Activated CD8-positive, alpha-beta memory T cell treated with anti-CD3 and anti-CD28 coated beads for 48 hours (primary cell): ENCODE measurements at places on chromosomes 4 and X.

DNA sequence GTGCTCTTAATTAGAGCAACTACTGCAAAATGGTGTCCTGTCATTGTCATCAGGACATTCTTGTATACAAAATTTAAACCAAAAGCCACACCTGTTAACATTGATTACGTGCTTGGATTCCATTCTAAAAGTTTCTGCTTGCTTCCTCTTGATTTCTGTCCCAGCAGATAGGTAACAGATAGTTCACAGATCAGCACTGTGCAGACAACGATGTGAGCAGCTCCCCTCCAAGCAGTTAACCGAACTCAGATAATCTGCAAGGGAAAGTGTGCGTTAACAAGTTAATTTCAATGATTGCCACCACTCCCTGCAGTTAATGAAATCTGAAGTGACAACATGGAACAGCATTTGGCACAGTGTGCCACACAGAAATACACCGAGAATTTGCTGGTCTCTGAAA, 54.4 kb upstream of the RELL1 start:
- DNase-seq = no peak

DNA sequence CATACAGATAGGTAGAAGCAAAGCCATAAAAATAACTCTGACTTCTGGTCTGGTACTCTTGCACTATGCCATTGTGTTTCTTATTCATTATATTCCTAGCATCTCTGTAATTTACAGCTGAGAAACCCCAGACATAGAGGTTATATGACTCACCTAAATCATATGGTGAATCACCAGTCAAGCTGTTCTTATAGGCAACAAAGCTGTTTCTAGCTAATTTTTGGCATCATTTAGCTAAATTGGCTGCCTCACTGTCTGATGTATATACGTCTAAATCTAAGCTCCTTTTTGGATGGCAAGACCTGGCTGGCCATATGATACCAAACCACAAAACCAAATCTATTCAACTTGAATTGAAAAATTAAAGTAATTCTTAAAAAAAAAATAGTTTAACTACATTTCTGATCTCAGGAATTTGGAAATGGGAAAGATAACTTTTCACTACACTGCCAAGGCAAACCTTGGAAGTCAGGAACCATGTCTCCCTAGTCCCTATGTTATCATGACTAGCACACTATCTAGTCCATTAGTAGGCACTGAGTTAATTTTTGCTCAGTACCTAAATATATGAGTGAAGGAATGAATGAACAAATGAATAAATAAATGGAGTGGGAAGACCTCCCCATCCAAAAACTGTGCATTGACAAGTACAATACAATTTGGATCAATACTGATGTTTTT, 41.3 kb upstream of the STAG2 start:
- DNase-seq = no peak

DNA sequence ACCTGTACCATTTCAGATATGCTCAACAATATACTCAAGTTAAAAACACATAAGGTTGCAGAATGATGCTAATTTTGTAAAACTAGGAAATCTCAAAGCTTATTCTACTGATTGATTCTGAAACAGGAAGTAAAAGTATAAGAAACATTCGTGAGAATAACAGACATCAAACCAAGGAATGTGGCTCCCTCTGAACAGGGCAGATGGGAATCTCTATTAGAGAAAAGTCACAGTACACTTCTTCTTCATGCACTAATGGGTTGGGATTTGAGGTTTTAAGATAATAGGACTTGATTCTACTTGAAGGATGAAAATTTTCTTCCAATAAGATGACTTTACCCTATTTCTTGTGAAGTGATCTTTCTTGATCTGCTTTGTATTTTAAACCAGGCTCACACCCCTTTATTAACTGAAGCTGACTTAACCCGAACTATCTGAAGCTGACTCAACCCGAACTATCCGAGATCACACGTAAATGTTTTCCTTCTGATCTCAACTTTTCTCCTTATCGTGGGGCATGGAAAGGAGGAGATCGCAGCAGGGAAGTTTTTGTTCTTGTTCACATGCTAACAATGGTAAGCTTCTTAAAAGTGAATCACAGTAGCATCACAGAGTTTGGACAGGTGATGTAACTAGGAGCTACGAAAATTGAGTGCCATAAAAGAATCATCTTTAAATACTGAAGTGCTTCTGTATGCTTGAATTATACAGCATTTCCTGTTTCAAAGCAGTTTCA, 363.1 kb upstream of the ZFP42 start:
- no peak for DNase-seq

DNA sequence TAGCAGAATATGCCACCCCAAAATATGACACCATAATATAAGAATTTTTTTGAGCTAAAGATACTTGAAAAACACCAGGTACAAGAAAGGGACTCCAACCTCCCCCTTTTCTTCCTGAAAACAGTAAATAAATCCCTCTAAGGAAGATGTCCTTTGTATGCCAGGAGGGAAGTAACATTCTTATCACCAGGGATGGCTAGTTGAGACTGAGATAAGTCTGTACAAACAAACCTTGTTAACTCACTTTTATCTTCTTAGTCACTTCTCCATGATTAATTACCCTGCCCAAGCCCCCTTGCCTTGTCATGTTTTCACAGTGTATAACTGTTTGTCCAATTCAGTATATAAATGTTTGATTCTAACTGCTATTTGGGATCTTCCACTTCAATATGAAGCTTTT, 888.0 kb downstream of the PCDH18 start:
- no peak for DNase-seq

- DNase-seq = no peak
Measured at GRCh38 chrX:66328950-66329596, 165.0 kb downstream of the HEPH start.

GRCh38 chr4:123599920-123600810, 203.6 kb downstream of the SPRY1 start:
- peak; percentile 1 for DNase-seq

GRCh38 chr4:121717680-121718237, 21.0 kb upstream of the ANXA5 start:
- no peak for DNase-seq

GRCh38 chr4:119172223-119172622, 36.6 kb downstream of the MYOZ2 start:
- no peak for DNase-seq

- DNase-seq = no peak
Measured at GRCh38 chr4:182555997-182556418, 312.8 kb downstream of the TENM3 start.

DNA sequence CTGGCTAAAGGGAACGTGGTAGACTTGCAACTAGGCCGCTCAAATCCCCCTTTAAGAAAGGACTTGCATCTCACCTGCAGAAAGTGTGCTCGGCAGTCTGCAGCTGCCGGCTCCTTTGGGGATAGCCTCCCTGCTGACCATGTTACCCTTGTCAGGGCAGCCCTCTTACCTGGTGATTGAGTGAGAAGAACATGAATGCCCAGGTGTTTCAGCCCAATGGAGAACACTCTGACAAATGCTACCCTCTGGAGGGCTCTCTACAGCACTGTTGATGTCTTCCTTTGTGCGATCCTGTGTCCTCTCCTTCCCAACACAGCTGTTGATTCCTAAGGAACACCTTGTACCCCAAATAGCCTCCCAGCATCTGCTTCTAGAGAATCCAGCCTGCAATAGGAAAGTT, 178.7 kb upstream of the LDB2 start:
- DNase-seq = no peak

DNA sequence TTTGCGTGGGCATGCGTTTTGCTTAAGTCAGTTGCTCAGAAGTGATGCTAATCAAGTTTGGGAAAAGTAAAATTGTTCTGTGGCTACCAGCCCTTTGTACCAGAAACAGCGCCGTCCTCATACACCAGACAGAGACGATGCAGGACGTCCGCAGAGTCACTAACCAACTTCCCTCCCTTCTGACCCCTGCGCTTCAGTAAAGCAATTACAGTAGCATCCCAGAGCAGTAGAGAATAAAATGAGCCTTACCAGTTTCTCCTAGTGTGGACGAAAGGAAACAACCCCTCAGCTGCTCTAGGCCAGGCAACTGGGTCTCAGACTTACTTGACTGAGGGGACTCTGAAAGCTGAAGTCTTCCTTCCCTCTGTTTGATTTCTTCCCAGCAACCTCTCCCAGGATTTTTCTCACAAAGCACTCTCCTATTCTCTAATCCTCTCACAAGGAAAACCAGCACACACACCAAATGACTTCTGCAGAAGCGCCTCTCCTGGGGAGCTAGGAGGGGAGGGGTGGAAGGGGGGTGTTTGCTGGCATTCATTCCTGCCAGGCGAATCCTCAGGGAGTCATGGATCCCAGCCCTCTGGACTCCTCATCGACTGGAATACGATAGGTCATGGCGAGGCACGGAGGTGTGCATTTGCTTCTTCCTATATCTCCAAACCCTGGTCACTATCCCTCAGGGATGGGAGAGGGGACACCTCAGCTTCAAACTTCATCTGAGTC, 56.0 kb upstream of the MID1 start:
- no peak for DNase-seq

GRCh38 chr4:1830642-1831228, 25.2 kb downstream of the LETM1 start:
- DNase-seq = no peak

GRCh38 chr4:147761218-147761883, 29.5 kb downstream of the ARHGAP10 start:
- DNase-seq = no peak

- no peak for DNase-seq
Measured at GRCh38 chr4:19596342-19596741, 655.4 kb upstream of the SLIT2 start.

- no peak for DNase-seq
Measured at GRCh38 chr4:30295652-30296051, 424.5 kb upstream of the PCDH7 start.

- no peak for DNase-seq
Measured at GRCh38 chr4:10285028-10285427, 168.4 kb upstream of the WDR1 start.

GRCh38 chrX:44871931-44872820, 812 bp upstream of the KDM6A start:
- no peak for DNase-seq

DNA sequence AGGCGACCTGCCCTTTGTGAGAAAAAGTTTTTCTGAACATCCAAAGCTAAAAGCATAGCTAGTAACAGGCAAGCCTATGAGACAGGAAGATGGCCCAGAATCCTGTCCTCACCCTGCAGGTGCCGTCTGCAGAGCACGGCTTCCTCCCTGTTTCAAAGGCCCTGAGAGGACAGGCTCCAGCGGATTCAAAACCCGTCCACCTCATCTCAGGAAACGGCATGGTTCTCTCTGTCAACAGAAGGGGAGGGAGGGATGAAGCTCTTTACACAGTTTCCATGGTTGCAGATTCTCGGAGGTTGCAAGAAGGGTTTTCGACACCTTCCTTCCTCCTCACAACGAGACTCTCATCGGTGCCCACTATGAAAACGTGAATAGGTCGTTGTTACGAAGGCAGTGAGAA, 8.3 kb downstream of the PPP2R3B start:
- DNase-seq = no peak

DNA sequence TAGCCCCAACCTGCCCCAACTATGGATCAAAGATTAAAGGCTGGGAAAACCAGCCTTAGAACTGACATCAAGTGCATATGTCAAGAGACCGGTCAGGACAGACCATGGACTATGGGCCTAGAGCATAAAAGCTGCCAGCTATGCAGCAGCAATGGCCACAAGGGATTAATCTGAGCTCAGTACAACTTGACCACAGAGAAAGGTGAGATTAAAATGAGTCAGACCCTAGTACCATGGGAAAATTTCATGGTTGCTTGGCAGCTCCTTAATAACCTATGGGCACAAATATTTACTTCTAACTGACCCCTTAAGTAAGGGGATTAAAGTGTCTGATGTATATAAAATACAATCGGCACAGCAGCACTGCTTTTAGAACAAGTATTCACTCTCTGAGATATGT, 54.4 kb downstream of the CBR4 start:
- DNase-seq = no peak

- no peak for DNase-seq
Measured at GRCh38 chr4:17138847-17139246, 240.4 kb upstream of the LDB2 start.

DNA sequence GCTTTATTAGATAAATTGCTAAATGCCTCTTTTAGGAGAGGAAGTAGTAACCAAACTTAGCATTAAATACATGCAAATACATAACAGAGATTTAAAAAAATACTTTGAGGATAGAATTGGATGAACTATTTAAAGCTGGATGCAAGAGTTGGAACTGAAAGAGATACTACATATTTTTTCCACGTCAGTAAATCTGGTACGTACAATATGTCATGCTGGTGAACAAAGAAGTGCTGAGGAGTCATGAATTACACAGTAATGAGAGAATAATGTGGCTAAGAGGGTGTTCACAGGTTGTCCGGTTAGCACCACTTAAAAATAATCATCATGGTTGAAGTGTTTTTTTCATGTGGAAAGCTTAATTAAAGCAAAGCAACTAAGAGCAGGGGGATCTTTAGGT, 184.1 kb upstream of the FRMPD4 start:
- DNase-seq = no peak

DNA sequence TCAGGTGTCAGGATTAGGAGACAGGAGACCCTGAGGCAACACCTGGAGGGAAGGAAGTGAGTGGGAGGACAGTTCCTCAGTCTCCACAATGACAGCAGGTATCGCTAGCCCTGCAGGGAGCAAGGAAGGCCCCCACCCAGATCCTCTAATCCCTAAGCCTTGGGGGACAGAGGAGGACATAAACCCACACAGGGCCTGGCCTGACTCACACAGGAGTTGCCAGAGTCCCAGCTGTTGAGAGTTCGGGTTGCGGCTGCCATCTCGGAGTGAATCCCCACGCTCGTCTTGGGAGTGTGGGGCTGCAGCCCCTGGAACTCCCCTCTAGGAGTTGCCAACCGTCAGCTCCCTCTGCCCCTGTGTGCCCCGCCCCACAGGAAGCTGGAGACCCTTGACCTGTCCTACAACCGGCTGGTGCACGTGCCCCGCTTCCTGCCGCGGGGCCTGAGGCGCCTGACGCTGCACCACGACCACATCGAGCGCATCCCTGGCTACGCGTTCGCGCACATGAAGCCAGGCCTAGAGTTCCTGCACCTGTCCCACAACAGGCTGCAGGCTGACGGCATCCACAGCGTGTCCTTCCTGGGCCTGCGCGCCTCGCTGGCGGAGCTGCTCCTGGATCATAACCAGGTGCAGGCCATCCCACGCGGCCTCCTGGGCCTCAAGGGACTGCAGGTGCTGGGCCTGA, 9.2 kb upstream of the BGN start:
- DNase-seq = no peak

DNA sequence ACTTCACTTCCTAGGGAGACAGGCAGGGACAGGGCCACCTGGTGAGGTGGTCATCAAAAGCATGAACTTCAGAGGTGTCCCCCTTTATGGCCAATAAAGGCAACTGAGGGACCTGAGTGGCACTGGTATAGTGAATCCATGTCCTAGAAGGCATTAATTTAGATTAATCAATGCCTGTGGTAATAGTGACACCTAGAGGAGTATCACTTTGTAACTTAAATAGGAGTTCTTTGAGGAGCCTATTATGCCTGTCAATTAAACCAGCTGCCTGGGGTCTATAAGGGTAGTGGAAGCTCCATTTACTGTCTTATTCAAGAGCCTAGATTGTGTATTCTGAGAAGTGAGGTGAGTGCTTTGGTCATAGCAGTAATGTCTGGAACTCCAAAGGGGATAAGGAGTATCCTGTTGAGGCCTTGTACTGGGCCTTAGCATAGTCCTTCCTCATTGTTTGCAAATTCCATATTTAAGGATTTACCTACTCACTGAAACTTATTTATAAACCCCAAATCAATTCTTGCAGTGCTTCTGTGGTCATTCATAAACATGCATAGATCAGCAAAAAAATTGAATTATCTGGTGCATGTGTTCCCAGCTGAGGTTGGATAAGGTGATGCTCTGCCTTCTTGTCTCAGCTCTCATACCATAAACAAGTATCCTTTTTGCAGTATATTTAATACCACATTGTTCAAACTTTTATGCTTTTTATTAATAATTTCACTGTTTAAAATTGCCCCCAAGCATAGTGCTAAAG, 213.8 kb upstream of the RADX start:
- no peak for DNase-seq
